ENCODE measurements at places on chromosomes 11 and 22. TPM values are rescaled to one million over a fixed set of nuclear protein-coding genes. Genes with fewer than 3 reads are reported as not detected.
A peak's percentile ranks its signal among the peaks of the same experiment; 100 is the strongest.

The POLA2 gene
- 78.9 TPM for total RNA-seq

The OR4C16 gene
- not detected for total RNA-seq

The SLC22A6 gene
- total RNA-seq: not detected

The OR2AG2 gene
- total RNA-seq: 0.47 TPM

The UPB1 gene
- total RNA-seq: 0.21 TPM

The CRY2 gene
- 19.4 TPM for total RNA-seq

DNA sequence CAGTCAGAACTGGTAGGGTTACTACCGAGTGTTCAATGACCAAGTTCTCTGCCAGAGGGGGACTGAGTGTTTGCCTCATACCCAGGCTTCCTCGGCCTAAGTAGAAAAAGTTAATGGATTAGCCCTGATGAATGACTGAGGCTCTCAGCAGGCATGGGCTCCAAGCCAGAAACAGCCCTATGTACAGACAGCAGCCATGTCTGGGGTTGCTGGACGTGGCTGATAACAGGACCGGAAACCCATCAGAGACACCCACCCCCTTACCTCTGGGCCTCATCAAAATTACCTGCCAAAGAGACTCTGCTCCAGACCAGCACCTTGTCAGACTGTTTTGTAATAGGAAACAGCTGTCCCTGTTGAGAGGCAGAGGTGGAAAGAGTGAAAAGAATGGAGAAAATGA is 351.4 kb downstream of the ETS1 start:
- peaks cover 4% of the 10 kb centered on the region for H3K36me3 ChIP-seq
- H3K27ac ChIP-seq: no peak overlapping the region
- no peak overlapping the region for H3K4me3 ChIP-seq

- peak overlapping the region; percentile 71 for H3K4me3 ChIP-seq
- peaks cover 31% of the 10 kb centered on the region for H3K4me1 ChIP-seq
- H3K27ac ChIP-seq: peak overlapping the region; percentile 30
- DNase-seq: no peak
- peaks cover 3% of the 10 kb centered on the region for H3K27me3 ChIP-seq
Observed at GRCh38 chr11:104918113-104918824, 20.0 kb upstream of the CASP12 start.

DNA sequence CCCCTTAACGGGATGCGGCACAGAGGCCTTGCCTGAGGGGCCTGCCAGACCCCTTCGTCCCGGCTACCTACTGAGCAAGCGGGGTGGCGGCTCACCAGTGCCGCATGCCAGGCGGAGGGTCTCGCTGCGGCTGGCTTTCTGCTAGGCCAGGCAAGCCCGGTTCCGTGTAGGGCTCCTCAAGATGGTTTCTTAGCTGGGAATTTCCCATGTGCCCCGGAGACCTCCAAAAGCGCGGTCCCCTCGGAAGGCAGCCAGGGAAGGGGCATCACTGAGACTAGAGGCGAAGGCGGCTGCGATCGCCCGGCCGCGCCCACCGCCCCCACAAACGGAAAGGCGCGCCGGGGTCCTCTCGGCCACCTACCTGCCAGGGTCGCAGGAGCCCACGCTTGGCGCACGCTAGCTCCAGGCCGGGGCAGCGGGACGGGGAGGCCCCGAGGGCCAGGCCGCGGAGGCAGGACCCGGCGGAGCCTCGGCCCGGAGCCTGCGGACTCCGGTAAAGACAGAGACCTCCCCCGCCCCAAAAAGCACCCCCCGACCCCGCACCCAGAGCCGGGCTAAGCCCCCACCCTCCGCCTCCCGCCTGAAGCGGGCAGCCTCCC is 23.8 kb downstream of the MICAL3 start:
- DNase-seq: no peak
- H3K27me3 ChIP-seq: peaks cover 22% of the 10 kb centered on the region
- peaks cover 45% of the 10 kb centered on the region for H3K4me1 ChIP-seq

- H3K4me1 ChIP-seq: peaks cover 50% of the 10 kb centered on the region
- H3K4me3 ChIP-seq: peak overlapping the region; percentile 92
- DNase-seq: no peak
- H3K36me3 ChIP-seq: no peaks in the 10 kb centered on the region
- H3K27ac ChIP-seq: peak overlapping the region; percentile 84
Observed at GRCh38 chr11:76234416-76235232, 28.3 kb upstream of the WNT11 start.

DNA sequence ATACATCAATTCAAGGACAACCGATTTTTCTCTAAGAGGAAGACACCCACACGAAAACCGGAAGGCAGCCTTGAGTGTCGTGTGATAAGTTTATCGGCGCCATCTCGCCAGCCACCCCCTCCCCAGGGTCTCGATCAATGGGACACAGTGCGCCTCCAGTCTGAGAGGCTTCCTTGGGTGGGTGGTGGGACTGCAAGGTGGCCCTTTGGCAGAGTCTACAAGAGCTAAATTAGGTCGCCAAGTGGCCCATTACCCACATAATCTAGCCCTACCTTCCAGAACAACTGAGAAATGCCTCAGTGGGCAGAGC is 64.0 kb downstream of the CD6 start:
- H3K36me3 ChIP-seq: peaks cover 46% of the 10 kb centered on the region
- DNase-seq: no peak
- peaks cover 69% of the 10 kb centered on the region for H3K4me1 ChIP-seq

- H3K36me3 ChIP-seq: no peaks in the 10 kb centered on the region
- no peak overlapping the region for H3K4me3 ChIP-seq
- no peak for DNase-seq
- H3K27me3 ChIP-seq: no peaks in the 10 kb centered on the region
- no peaks in the 10 kb centered on the region for H3K4me1 ChIP-seq
Observed at GRCh38 chr11:64120951-64121569, 44.9 kb downstream of the MACROD1 start.

DNA sequence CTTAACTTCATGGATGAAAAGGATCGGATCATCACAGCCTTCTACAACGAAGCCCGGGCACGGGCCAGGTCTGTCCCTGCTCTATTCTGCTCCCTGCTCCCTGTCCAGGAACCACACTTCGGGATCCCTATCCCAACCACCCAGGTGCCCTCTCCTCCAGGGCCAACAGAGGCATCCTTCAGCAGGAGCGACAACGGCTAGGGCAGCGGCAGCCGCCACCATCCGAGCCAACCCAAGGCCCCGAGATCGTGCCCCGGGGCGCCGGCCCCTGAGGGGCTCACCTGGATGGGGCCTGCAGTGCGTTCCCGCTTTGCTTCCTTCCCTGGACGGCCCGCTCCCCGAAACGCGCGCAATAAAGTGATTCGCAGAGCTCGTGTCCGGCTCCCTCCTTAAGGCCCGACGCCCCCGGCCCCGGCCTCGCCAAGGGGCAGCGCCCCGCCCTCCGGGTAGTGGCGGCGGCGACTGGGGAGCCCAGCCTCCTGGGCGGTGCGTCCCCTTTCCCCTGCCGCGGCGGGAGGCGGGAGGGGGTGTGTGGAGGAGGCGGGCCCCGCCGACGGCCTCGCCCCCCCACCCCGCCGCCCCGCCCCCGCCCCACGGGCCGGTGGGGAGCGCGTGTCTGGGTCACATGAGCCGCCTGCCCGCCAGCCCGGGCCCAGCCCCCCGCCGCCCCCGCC is at the start of gene VEGFB:
Gene VEGFB, plus strand, starts transcription at position 672 of the 674 bp plus-strand sequence. CDS start 250 bp downstream, outside the sequence.
- DNase-seq: peak; percentile 74
- H3K4me1 ChIP-seq: peaks cover 24% of the 10 kb centered on the region
- no peaks in the 10 kb centered on the region for H3K27me3 ChIP-seq
- H3K4me3 ChIP-seq: peak within 1 kb of the TSS; percentile 88

DNA sequence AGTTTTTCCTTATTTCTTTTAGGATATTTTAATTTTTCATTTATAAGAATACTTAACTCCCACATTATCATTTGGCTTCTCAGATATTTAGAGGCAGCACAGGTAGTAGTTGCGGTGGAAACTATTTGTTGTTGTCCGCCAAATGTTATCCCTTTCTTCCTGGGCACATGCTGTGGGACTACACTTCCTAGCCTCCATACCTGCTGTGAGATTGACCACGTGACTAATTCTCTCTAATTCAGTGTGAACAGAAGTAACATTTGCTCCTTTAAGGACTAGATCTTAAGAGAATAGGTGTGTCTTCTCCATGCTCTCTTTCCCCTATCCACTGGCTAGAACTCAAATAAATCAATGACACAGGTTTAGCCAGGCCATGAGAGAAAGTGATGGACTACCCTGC is 136.5 kb downstream of the ATG16L2 start:
- H3K27ac ChIP-seq: no peak overlapping the region
- H3K4me3 ChIP-seq: no peak overlapping the region
- H3K4me1 ChIP-seq: peaks cover 5% of the 10 kb centered on the region

DNA sequence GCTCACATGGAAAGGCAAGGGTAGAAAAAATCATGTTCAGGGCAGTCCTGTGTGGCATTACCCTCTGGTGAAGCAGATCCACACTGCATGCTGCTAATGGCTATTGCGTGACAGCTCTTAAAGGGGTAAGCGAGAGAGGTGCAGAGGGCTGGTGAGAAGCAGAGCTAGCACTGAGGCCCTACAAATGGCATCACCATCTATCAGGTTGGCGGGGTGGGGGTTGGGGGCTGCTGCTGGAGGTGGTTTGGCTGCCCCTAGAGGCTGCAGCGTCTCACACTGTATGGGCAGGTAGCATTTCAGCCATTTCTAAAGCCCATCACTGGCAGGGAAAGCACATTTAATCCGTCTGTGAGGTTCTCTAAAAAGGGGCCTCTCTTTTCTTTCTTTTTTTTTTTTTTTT is 16.9 kb upstream of the TMA7B start:
- peak overlapping the region; percentile 42 for H3K4me3 ChIP-seq
- no peak for DNase-seq
- no peaks in the 10 kb centered on the region for H3K27me3 ChIP-seq
